Cortex of kidney (tissue), 1 donor: ENCODE measurements at places on chromosomes 12 and 14.

DNA sequence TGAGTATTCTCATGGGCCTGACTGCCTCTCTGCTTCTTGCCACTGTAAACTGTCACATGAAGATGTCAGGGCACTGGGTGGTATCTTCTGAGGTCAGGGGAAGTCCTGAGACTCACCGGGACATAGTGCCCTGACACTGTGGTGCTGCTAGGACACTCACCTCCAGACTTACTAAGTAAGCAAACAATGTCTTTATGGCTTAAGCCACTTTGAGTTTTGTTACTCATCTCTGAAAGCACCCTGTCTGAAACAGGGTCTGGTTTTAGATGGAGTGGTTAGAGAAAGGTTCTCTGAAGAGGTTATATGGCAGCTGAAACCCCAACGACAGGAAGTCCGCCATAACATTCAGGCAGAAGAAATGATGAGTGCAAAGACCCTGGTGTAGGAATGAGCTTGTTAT lies 22.7 kb downstream of the GPR19 start:
- DNase-seq = no peak

- DNase-seq = no peak
Observed at GRCh38 chr12:95215949-95216348, 1.3 kb downstream of the FGD6 start.

GRCh38 chr14:102957222-102957621 lies 34.8 kb downstream of the AMN start:
- no peak for DNase-seq

DNA sequence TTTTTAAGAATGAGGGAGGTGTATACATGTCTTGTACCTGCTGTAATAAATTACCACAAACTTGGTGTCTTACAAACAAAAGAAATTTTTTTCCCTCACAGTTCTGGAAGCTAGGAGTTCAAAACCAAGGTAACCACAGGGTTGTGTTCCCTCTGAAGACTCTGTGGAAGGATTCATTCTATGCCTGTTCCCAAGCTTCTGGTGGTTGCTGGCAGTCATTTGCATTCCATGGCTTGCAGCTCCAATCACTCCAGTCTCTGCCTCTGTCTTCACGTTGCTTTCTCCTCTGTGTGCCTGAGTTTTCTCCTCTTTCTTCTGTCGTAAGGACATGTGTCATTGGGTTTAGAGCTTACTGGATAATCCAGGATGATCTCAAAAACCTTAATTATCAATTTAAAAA lies 15.4 kb upstream of the ZNF641 start:
- no peak for DNase-seq

DNA sequence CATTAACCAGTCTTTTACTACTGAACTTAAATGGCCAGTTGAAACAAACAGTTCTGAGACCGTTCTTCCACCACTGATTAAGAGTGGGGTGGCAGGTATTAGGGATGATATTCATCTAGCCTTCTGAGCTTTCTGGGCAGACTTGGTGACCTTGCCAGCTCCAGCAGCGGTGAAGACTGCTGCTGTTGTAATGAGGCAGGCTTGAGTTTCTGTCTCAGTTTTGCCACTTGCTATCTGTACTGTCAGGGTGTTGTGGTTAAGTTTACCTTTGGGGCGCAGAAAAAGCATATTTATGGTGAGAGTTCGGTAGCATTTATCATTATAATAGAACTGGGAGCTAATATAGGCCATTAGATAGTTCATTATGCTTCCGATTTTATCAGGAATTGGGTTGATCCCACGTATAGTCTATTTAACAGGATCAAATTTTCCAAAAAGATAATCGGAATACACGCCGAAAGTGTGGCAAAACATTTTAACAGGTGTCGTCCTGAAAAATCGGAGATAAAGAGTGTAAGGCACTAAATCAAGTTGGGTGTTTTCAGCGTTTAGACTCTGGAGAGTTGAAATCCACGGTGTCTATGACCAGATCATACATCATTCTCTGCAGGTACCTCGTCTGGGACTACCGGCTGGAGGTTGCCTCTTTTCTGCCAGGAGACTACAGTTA lies 688 bp upstream of the NECAP1 start:
- no peak for DNase-seq

- DNase-seq = no peak
Observed at GRCh38 chr12:106452309-106452708, 94.8 kb downstream of the POLR3B start.

- no peak for DNase-seq
Observed at GRCh38 chr14:38186216-38186615, 21.5 kb upstream of the SSTR1 start.

GRCh38 chr12:100579844-100580243 lies 6.4 kb downstream of the GAS2L3 start:
- no peak for DNase-seq

DNA sequence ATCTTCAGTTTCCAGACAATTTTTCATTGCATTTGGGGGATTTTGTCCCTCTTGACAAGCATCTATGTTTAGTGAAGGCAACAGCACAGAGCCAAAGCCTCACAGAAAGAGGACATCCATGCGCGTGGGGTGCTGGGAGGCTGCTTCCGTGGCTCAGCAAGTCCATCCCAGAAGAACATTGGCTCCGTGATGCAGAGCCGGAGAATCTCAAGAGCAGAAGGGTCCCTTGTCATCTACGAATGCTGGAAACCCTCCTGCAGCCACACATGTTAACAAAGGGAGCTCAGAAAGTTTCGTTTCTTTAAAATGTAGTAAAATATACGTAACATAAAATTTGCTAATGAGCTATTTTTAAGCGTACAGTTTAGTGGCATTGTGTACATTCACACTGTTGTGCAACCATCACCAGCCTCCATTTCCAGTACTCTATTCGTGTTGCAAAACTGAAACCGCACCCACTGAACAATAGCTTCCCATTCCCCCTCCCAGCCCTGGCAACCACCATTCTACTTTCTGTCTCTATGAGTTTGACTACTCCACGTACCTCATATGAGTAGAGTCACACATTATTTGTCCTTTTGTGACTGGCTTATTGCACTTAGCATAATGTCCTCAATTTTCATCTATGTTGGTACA lies 185.9 kb downstream of the TTC7B start:
- no peak for DNase-seq

DNA sequence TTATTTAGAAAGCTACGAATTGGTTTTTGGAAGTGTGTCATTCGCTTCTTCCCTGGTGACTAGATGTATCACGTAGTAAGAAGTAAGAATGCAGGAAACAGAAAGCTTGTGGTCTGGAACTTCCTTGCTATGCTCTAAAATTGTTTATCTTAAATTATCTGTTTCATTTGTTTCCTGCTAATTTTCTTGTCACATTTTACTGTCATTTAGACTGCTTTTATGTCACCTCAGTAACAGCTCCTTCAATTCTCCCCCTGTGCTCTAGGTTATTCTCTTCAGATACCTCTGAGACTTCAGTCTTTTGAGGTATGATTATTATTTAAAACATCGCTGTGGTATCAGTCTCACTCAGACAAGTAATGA lies 699 bp upstream of the CD69 start:
- DNase-seq = no peak

DNA sequence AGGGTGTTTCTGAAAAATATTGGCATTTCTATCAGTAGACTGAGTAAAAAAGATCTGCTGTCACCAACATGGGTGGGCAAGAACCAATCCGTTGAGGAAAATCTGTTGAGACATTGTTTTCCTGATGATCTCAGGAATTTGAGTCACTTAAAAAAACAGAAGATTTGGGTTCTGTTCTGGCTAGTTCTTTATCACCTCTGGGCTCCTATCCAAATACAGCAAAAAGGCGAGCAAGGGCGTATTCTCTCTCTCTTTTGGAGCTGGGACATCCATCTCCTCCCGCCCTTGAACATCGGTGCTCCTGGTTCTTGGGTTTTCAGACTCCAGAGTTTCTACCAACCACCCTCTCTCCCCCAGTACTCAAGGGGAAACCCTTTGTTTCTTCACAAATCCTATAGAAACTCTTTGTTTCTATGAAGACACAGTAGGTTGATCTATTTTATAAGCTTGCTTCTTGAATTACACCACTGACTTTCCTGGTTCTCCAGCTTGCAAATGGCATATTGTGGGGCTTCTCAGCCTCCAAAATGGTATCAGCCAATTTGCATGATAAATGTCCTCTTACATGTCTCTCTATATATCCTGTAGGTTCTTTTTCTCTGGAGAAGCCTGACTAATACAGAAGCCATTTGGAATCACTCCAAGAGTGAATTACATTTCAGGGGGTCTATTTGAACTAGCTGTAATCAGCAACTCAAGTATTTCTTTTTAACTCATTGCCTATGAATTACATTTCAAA lies 263.9 kb upstream of the TMTC1 start:
- DNase-seq = peak; percentile 4

GRCh38 chr12:64675795-64676194 lies 65.5 kb downstream of the RASSF3 start:
- DNase-seq = no peak

GRCh38 chr14:26867171-26867757 lies 269.4 kb upstream of the NOVA1 start:
- DNase-seq = no peak

GRCh38 chr14:51157012-51157411 lies 62.1 kb upstream of the TRIM9 start:
- no peak for DNase-seq

DNA sequence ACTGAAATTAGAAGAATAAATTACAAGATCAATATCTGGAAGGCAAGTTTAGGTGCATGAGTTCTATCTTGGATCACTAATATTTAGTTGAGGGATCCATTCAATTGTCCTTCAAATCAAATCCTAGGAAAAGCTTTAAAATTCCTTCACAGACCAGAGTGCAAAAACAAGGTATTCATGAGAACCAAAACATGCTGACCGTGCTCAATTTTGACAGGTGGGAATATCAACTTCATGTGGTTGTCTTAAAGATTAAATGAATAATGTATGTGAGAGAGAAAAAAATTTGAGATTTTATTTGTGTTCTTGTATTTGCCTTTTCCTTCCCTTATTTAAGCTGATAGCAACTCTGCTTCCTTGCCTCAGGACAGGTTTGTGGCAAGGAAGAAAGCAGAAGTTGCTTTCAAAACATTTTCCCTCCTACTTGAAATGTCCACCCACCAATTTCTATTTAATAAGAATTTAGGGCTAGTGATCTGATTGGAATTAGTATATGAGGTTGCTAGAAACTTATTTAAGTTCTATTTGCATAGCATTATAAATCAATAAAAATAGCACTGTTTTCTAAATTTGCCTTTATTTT lies 4.9 kb upstream of the PPP1R12A start:
- DNase-seq = no peak

DNA sequence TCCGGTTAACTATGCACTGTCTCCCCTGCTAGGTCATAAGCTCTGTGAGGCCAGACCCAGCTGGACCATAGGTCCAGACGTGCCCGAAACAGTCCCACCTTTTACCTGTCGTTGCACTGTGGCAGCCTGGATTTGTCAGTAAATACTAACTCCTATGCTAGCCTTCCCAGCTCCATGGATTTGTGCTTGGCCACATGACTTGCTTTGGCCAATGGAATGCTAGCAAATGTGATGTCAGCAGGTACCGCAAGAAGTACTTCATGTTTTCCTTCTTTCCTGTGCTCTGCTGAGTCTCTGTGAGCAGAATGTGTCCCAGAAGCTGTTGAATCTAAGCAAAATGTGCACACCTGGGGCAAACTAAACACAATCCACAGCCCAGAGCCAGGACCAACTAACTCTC lies 157.2 kb downstream of the ANO2 start:
- DNase-seq = no peak

- no peak for DNase-seq
Observed at GRCh38 chr12:79935624-79936345, 888 bp upstream of the PPP1R12A start.

DNA sequence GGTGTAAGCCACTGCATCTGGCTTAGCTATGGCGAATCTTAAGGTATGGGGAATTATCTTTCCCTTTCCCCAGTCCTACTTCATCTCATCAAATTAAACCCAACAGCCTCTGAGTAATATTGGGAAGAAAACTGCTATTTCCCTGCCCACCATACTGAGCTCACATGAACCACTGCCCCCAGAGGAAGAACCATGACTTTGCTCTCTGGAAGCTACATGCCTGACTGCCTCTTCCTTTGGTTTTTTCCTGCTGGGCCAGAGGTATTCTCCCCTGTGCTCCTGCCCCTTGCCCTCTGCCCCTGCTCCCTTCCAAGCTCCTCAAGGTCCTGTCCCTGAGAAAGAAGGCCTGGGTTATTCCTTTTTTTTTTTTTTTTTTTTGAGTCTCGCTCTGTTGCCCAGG lies 15.2 kb downstream of the RILPL2 start:
- DNase-seq = no peak

- DNase-seq = no peak
Observed at GRCh38 chr14:20782280-20782890, 1.3 kb downstream of the RNASE6 start.

GRCh38 chr14:33475623-33476022 lies 475.3 kb downstream of the EGLN3 start:
- no peak for DNase-seq

GRCh38 chr12:80778005-80778541 lies 61.4 kb downstream of the MYF5 start:
- DNase-seq = no peak

- no peak for DNase-seq
Observed at GRCh38 chr14:52790011-52790755, 1.2 kb downstream of the GNPNAT1 start.

DNA sequence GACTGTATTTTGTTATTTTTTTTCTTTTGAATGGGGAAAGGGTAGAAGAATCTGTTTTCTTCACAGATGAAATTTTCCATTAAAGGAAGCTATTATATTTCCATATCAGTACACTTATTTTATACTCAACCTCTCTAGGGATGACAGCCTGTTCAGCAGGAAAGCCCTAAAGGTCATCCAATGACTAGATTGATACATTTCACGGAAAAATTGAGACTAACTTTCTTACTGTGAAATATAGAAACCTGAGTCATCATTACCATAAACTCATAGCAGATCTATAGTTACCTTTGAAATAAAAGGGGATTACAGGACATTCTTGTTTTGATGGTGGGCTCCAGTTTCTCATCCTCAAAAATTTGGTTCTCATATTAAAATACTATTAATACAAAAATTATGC lies 36.1 kb upstream of the PTCSC3 start:
- no peak for DNase-seq

DNA sequence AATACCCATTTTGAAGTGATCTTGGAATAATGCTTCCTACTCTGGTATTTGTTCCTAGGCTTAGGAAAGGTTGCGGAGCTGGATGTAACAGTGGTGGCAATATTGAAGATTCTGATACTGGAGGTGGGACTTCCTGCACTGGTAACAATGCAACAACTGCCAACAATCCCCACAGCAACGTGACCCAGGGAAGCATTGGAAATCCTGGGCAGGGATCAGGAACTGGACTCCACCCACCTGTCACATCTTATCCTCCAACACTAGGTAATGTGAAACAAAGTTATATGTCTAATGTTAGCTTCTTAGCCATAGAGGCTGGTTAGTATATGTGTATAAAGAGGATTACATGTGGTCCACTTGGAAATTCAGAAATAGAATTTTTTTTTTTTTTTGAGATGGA lies 197.9 kb downstream of the PCNX1 start:
- no peak for DNase-seq

- DNase-seq = no peak
Observed at GRCh38 chr14:20612403-20612802, 21.2 kb upstream of the RNASE12 start.

DNA sequence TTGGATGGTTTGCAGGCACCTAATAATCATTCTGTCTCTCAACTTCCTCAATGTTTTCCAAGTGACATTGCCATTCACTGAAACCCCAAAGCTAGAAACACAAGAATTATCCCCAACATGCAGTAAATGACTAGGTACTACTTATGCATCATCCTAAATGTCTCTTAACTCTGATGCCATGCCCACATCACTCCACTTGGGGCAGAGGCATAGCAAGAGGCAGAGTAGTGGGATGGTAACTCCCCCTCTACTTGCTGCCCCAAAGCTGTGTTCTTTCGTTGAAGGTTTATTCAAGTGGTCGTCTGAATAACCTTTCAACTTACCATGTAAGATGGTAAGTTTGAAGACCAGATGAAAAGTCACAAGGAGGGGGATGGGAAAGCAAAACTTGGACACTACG lies 77.9 kb upstream of the SOX5 start:
- no peak for DNase-seq
